ENCODE measurements at places on chromosomes 6 and 20.

DNA sequence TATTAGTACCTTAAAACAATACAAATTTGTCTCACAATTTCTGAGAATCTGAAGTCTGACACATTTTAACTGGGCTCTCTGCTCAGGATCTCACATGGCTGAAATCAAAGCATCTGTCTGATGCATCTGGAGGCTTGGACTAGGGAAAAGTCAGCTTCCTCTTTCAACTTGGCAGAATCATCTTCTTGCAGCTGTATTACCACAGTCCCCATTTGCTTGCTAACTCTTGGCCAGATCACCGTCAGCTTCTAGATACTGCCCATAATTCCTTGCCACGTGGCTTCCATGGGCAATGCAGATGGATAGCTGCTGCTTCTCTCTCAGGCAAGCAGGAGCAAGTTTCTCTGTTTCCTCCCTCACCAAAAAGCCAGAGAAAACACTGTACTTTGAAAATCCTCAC lies 1106.4 kb upstream of the CITED2 start:
- no peak for ATAC-seq

DNA sequence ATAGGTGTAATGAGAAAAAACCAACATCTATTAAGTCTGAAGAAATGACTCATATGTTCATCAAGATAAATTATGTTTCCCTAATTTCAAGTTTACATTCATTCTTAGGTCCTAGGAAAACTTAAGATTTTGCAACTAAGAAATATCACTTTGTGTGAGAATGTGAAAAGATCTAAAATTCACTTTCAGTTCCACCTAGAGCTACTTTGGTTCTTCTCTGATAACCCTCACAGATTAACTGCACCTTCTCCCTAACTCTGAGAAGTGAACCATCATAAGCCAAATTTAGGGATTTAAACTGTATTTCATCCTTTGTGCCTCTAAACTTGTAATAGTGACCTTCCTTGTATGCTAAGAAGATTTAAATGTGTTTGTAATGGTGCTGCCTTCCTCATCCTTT lies 213.0 kb downstream of the FRK start:
- ATAC-seq: no peak

DNA sequence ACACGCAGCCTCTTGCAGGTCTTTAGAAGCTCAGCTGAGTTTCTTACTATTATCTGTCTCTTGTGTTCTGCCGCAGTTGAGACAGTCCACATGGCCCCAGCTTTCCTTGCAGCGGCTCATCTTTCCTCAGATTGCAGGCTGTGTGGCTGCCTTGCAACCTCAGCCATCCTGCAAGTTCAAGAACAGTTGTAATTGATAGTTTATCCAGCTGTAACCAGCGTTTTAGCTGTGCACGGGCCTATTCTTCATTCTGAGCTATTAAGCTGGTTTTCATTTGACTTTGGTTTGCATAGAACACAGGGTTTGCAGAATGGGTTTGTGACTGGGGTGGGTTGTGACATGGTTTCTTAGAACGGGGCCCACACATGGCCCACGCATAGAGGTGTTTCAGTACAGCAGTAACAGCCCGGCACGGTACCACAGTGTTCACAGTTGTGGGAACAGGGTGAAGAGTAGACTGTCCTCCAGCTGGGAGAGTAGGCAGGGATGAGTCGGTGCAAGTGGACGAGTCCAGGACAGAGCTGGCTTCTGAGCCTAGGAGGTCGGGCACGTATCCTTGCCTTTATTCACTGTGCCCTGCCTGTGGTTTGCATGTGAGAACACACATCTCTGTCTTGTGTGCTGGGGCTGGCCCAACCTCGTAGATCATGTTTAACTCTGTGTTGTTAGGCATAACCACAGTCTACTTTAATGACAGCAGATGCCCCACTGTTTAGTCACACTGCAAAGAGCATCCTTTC lies 89.2 kb downstream of the RPP40 start:
- ATAC-seq: peak; percentile 17

- no peak for ATAC-seq
Measured at GRCh38 chr6:130525408-130525807, 159.6 kb downstream of the TMEM200A start.

- ATAC-seq: peak; percentile 33
Measured at GRCh38 chr20:63947638-63948456, 8.4 kb downstream of the UCKL1 start.

GRCh38 chr20:47546184-47547033 lies 44.7 kb downstream of the NCOA3 start:
- ATAC-seq: no peak

All from activated CD4-positive, CD25-positive, alpha-beta regulatory T cell treated with anti-CD3 and anti-CD28 coated beads, Interleukin-2, amount 50 U/mL, for 24 hours (primary cell).